KG1 (cell line): ENCODE measurements at places on chromosomes 5 and 9.

GRCh38 chr5:156359476-156359875 lies 32.5 kb downstream of the SGCD start:
- no peak for DNase-seq

DNA sequence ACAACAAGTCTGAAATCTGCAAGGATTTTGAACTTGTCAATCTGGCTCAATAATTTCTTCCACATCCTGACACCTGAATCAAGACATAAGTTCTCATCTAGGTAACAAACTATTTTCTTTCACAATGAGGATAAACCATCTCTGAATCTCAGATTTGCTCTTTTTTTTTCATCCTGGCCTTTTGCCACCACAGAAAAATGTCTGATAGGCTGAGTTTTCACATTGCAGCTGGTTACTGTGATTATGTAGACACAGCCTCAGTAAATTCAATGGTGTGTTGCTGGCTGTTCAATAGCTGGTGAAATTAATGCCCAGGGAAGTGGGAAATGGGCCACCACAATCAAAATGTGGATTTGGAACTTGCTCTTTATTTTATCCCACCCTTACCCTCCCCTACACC lies 2.8 kb upstream of the ADRA1B start:
- no peak for DNase-seq

GRCh38 chr5:133179405-133179804 lies 127.6 kb downstream of the HSPA4 start:
- no peak for DNase-seq

GRCh38 chr5:122611406-122611805 lies 163.5 kb upstream of the SNX2 start:
- DNase-seq = no peak

DNA sequence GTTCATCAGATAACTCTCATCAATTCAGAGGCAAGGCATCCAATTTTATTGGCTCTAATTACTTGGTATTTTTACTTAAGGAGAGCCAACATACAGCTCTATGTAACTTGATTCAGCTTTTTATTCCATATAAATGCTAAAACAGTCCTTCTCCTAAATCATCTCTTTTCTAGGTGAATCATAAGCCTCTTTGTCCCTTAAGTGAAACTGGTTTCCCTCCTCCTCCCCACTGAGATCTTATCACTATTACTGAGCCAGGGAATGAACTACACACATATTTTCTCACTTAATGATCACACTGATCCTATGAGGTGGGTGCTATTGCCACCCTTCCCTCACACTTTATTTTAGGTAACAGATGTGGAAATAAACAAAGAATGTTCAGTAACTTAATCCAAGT lies 1143.8 kb downstream of the MAT2B start:
- no peak for DNase-seq

GRCh38 chr9:133696071-133696472 lies 42.1 kb downstream of the SARDH start:
- DNase-seq = no peak

- no peak for DNase-seq
Measured at GRCh38 chr5:75199946-75200345, 36.7 kb downstream of the ANKRD31 start.

DNA sequence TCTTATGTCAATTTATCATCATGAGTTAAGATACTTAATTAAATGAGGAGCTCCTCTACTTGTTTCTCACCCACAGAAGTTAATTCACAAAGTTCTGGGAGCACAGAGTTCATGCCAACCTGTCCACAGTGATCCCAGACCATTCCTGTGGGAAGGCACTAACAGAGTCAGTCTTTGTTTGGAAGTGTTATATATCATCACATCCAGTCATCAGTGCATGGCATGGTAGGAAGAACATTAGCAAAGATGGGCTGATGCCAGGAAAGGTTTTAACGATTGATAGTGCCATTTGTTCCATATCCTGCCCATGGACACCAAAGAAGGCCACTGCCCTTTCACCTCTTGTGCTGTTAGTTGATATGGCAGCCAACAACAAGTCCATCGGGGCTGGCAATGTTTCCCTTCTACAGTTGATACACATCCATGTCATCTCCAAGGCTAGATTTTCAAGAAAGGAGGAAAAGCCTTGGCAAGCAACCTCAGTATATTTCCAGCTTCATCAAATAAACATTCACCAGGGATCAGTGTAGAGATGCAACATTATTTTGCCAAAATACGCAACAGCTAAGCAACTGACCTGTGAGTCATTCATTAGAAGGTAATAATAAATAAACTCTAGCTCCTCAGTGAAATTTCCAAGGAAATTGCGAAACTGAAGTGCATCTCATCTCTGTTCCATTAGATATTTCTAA lies 169.6 kb downstream of the RORB start:
- DNase-seq = no peak

DNA sequence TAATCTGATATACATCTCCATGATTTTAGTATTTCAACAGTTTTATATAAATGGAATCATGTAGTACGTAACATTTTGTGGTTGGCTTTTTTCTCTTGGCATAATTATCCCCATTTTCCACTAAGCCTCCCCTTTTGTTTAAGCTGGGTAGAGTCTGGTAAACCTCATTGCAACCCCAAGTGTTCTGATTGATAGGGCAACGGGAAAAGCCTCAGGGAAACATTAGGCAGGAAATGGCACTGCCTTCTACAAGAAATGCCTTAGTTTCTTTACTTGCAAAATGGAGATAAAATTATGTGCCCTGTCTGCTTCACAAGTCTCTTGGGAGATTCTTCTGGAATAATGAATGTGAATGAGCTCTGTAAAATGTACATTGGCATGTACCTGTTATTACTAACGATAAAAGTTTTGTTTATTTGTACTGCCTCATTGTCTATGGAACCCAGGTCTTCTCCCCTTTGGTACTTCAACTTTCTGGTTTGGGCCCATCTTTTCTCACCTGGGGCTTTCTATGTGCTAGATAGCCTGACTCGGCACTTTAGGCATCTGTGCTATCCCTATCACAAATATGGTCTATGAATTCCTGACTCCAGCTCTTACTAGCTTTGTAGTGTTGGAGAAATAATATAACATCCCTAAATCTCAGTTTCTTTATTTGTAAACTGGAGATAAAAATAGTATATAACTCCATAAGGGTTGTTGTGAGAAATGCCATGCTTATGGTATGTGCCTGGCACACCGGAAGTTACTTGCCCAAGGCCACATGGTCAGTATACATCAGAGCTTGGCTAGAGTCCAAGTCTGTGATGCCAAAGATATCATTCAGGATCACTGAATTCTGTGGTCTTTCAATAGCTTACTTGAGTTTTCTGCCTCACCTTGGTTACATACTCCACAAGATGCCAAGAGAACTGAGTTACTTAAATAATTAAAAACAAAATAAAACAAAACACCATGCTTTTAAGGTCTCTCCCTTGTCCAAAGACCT lies 48.2 kb upstream of the ZNF169 start:
- no peak for DNase-seq

DNA sequence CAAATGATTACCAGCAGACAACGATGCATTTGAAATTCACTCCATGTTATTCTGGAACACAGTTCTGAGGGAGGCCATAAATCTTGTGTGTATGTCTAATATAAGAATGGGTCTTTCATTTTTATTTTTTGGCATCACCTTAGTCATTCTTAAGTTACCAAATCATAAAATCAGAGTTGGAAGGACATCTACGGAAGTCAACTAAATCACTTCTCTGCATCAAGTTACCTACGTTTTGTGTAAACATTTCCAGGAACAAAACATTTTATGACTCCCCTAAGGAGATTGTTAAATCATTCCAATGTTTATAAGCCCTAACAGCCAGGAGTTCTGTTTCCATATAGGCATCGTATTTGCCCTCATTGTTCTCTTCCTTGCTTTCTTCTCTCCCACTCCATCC lies 378.2 kb downstream of the FAM170A start:
- no peak for DNase-seq

DNA sequence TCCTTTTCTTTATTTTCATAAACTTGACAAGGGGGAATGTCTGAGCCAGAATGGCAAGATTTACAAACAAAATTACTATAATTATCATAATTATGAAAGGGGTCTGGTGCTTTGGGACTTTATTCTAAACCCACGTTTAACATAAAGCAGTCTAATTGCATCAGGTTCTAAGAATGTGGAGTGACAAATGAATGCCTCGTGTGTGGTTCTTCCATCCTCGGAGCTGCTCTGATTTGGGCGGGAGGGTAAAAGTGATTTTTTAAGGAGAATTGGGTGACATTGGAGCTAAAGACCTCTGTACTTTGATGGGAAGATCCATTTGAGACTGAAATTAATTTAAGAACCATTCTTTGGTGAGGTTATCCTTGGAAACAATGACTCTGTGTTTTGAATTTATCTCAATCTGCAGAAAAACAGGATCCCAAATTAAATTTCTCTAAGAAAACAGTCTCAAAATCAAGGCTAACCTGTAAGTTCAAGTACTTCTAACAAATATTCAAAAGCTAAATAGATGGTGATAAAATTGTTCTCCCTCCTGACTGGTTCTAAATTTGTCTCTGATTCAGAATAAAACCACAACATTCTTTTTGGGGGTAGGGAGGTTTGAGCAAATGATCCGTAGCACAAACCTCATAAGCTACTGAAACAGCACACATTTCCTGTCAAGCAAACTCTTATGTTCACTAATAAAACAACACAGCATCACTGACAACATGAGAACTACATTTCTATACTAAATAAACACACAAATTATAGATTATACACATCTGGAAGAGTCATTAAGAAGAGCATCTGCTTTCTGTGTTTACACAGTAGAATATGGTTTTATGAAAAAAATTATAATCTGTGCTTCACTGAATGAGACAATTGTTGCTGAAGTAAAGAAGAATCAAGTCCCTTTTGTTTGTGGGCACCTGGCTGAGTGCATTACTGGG lies 85.5 kb downstream of the DCP2 start:
- DNase-seq = no peak

DNA sequence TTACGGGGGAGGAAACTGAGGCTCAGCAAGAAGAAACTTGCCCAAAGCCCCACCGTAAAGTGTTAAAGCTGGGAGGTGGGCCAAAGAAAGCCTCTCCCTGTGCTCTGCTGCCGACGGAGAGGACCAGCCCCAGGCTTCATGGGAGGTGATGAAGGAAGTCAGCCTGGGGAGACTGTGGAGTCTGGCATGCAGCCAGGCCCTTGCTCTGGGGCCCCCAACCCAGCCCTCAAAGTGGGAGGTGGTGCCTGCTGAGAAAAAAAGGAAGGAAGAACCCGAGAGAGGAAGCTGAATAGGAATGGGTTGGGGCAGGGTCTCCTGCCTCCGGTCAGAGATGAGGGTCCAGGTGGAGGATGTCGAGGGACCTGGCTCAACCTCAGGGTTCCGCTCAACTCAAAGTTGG lies 3.8 kb downstream of the RNF44 start:
- DNase-seq = peak; percentile 71

DNA sequence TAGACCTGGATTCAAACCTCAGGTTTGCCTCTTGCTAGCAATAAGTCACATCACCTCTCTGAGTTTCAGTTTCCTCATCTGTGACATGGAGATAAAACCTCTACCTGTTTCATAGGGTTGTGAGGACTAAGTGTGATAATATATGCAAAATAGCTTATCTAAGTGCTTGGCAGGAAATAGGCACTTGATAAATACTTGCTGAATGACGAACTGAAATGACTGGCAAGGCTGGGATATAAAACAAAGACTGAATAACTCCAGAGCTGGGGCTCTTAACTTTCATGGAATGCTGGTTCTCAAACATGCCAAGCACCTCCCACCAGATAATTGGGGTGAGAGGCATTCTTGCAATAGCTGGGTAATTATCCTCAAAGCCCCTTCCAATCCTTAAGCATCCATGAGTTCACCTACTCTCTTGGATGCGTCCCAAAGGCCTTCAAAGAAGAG lies 87.6 kb downstream of the ADRB2 start:
- DNase-seq = no peak

GRCh38 chr5:172417130-172417841 lies 37.0 kb downstream of the SH3PXD2B start:
- DNase-seq = no peak

GRCh38 chr5:145245354-145245753 lies 589.8 kb downstream of the PRELID2 start:
- no peak for DNase-seq

- DNase-seq = no peak
Measured at GRCh38 chr5:153860195-153860886, 178.4 kb downstream of the FAM114A2 start.

DNA sequence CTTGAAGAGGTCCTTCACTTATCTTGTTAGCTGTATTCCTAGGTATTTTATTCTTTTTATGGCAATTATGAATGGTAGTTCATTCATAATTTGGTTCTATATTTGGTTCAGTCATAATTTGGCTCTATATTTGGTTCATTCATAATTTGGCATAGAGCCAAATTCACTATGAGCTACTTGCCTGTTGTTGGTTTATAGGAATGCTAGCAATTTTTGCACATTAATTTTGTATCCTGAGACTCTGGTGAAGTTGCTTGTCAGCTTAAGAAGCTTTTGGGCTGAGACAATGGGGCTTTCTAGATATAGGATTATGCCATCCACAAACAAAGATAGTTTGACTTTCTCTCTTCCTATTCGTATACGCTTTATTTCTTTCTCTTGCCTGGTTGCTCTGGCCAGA lies 142.2 kb downstream of the PLCXD3 start:
- DNase-seq = no peak

DNA sequence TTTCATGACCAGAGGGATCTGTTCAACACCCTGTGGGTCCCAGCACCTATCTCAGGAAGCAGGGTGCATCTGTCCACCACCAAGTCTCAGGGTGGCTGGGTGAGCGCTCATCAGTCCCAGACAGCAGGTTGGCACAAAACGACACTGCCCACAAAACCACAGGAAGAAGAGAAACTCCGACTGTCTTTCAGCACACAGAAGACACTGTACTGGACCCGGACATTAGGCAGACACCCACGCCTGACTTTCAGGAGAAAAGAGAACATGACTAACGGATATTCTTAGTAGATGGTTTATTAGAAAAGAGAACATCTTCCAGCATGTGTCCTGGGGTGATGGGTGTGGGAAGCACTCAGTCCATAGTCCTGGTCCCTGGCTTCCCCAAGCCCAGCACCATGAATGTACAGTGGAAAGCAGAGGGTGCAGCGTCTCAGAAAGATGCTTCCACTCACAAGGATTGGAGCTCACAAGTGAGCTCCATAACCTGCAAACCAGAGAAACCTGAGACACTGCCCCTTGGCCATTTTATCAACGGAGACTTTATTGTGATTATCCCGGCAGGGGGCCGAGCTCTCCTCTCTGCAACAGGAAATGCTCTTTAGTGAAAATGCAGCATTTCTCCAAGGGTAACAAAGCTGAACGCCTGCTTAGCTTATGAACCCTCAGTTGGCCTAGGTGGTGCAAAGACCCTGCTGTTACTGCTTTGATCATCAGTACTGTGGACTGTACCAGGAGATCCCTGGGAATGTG lies 35.8 kb upstream of the LCP2 start:
- DNase-seq = peak; percentile 88

DNA sequence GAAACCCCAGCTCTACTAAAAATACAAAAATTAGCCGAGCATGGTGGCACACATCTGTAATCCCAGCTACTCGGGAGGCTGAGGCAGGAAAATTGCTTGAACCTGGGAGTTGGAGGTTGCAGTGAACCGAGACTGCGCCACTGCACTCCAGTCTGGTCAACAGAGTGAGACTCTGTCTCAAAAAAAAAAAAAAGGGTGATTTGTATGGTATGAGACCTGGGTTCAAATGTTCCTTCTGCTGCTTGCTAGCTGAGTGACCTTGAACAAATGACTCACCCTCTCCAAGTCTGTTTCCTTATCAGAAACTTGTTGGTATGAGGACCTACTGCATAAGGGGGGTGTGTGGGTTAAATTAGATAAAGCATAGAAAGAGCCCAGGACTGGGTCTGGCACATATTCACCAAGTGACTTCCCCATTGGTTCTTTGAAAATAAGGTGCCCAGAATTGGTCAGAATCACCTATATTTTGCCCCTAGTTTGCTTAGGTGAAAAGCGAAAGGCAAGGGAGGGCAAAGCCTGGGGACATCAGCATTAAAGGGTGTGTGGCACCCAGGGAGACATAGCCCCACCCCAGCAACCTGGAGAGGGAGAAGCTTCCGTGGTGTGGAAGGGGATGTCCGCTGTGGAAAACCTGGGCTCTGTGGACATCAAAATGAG lies 9.9 kb downstream of the SLC25A25 start:
- no peak for DNase-seq
